ENCODE measurements at places on chromosomes 4 and X.
A peak's percentile ranks its signal among the peaks of the same experiment; 100 is the strongest.

- no peak for DNase-seq
These were observed 14.3 kb downstream of the PAICS start for GRCh38 chr4:56450342-56450741.

DNA sequence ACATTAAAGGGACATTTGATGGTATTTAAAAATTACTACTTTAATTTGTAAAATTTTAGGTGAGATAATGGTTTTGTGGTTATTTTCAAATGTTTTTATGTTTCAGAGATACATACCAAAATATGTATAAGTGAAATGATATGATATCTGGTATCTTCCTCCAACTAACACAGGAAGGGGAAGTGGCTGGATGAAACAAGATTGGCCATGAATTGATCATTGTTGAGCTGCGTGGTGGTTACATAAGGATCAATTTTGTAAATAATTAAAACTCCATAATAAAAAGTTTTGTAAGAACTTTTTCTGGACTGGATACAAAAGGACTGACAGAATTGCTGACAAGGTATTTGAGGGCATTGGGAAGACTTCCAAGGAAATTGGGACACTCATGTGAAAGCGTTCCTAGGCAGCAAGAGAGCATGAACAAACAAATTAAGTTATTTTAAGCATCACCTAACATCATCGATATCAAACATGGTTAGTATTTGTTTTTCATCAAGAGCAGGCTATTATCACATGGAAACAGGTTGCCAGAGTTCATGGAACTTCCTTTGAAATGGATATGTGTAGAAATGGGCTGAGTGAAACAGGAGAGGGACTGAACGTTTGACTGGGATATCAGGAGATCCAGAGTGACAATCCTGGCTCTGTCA is 4.4 kb upstream of the PGM2 start:
- peak; percentile 38 for DNase-seq

GRCh38 chr4:183517194-183517593 is 12.3 kb downstream of the ING2 start:
- DNase-seq: no peak

GRCh38 chr4:102263024-102263787 is 82.1 kb downstream of the SLC39A8 start:
- DNase-seq: no peak

DNA sequence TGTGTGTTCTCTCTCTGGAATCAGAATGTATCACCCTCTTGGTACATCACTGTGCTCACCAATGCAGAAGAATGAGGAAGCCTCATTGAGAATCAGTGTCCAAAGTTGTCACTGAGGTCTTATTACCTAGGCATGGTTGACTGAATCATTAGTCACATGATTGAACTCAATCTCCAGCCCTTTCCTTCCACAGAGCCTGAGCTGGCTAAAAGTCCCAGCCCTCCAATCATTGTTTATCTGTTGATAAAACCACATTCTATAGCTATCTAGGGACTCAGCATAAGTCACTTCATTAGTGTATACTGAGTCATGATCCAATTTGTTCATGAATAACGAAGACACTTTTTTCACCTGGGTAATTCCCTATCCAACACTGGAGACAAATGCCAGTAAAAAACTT is 396.8 kb downstream of the TRAM1L1 start:
- DNase-seq: no peak

DNA sequence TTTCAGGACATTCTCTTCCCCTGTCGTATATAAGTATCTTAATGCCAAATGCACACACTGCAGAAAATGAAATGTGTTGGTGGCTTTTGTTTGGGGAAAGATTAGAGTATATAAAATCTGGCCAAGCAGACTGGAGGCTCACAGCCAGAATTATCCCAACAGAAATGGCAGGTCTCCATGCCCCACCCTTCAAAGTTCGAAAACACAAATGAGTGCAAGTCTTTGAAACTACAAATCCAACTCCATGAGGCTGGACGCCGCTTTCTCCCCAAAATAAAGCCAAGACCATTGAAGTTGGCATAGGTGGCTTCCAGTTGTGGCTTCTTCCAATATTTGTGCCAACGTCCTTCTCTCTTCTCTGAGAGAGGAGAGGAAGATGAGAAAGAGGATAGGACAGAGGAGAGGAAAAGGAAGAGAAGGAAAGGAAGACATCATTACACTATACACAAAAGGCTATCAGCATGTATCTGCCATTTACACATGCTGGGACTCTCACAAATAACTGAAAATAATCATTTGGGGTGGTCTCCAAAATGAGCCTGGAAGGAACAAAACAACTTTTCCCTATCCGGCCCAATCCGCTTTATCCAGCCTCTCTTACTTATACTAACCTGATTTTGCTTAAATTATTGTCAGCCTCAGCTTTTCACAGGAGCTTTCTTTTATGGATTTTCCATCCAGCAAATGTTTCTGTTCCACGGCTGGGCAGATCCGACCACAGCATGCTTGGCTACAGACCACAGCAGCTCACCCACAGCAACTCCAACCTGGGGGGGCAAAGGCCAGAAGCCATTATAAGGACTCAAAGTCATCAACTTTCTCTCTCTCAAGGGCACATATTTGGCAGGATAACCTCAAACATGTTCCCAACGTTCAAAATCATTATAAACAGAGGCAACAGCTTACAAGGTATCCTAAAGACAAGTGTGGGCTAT is 71.7 kb downstream of the APBB2 start:
- no peak for DNase-seq

- DNase-seq: no peak
These were observed 37.7 kb downstream of the SOX3 start for GRCh38 chrX:140467211-140467610.

DNA sequence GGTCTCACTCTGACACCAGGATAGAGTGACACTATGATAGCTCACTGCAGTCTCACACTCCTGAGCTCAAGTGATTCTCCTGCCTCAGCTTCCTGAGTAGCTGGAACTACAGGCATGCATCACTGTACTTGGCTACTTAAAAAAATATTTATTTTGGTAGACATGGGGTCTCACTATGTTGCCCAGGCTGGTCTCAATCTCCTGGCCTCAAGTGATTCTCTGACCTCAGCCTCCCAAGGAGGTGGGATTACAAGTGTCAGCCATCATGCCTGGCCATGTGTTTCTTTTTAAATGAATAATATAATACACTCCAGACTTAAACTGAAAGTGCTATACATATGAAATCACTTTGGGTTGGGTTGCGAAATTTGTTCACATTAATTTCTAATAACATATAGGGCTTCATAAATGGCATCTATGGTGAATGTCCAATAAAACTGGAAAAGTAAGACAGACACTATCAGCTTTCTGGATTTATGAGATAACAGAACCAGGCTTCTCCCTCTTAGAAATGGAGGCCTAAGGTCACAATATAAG is 48.0 kb downstream of the SEC24D start:
- DNase-seq: no peak

- no peak for DNase-seq
These were observed 1569.9 kb downstream of the PCDH7 start for GRCh38 chr4:32290102-32290501.

- DNase-seq: no peak
These were observed 436.5 kb upstream of the FRG1 start for GRCh38 chr4:189504220-189504619.

DNA sequence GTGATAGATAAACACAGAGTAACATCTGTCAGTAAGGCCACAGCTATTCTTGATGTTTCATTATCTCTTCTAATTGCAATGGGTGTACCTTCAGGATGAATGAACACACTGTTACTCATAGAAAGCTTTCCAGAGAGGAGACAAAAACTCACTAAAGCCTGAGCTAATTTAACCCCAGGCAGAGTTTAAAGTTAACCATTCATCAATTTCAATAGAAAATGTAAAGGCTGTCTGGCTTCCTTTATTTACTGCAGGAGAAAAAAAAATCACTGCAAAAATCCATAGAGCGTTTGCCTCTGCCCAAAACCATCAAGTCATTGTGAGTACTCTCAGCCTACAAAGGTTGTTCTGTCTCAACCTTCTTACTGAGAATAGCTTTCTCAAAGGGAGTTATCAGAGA is 376.9 kb downstream of the PPP4R3C start:
- no peak for DNase-seq

DNA sequence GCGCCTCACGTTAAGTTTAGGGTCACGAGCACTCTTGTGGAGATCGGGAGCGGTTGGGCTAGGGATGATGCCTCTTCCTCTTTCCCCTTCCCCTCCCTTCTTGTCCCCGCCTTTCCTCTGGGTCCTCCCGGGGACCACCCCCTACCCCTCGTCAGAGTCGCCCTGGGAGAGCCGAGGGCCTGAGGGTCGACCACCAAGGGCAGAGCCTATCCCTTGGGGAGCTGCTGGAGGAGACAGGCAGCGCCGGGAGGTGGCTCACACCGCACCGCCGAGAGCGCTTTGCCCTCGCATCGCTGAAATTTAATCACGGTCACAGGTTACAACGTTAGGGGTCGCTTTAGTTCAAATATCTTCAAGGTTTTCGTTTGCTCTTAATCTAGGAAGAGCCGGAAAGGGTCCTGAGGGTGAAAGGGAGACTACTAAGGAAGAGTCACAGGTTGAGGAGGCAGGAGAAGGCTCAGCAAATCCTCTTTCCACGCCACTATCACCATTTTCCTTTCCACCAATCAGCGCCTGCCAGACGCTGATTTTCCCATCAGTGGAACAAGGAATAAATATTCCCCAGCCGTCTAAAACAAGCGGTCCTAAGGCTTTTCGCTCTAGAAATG is 528 bp upstream of the SNCA start:
- DNase-seq: peak; percentile 30

DNA sequence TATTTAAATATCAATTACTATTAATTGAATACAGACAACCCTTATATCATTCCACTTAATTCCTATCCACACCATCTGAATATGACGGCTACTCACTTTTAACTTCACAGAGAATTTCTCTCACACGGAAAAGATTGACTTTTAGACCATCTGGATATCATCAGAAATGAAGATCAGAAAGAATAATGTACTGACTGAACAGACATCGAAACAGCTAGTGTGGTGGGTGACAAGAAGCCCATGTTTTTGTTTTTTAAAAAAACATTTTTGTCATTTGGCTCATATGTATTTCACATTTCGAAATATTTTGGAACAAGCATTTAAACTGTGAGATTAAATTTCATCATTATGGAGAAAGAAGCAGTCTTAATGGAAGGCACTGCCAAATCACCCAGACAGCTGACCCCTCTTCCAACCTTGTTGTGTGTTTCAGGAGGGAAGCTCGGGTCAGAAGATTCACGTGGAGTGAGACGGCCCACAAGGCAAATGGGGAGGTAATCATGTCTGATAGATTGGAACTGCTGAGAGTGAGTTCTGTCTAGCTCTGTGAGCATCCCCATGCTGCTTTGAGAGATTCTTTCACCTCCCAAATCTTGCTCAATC is 204.2 kb upstream of the RASGEF1B start:
- no peak for DNase-seq

GRCh38 chr4:15653420-15653819 is 1.7 kb downstream of the FBXL5 start:
- DNase-seq: no peak

DNA sequence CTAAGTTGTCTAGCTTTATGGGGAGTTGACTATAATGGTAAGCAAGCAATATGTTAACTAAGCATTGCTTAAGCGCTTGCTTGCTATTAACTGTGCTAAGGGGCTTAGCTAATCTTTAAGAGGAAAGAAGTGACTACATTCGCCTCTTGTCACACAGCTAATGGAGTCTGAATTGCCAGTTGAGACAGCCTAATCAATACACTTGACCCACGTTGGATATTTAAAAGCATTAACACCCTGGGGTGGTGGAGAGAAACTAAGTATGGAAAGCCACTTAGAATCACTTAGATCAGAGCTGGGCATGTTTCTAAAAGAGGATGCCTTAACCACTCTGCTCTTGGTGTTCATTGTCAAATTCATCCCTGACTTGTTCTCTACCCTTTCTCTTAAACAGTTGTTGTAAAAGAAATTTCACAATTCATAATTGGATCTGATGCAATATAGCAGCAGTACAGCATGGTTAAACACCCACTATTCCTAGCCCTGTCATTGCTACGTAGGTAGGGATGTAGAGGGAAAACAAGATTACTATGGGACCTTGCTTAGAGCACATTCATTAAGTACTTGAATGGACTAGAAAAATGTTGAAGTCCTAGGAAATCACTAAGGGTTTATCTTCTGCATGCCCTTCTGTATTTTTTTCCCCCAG is 3.5 kb downstream of the ZAR1 start:
- peak; percentile 21 for DNase-seq

GRCh38 chrX:5397409-5397808 is 831.3 kb downstream of the NLGN4X start:
- DNase-seq: no peak

All from NCI-H187 (cell line).